ENCODE measurements at places on chromosomes 2 and 18. TPM values are rescaled to one million over a fixed set of nuclear protein-coding genes. Genes with fewer than 3 reads are reported as not detected.

The FBXO15 gene
- total RNA-seq, result not detected

DNA sequence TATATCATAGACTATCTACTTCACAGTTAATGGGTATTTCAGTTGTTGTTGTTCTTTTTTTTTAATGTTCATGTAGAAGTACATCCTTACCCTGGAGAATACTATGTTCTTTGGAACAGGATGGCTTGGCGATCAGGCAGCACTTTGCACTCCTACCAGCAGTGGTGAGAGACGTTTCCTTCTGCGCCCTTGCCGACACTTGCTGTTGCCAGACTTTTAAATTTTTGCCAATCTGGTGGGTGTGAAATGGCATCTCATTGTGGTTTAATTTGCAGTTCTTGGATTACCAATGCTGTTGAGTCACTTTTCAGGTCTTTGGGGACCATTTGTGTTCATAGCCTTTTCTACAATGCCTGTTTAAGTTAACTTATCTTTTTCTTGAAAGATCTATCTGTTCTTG is 197.3 kb downstream of the SH3RF3 start:
- no peak for DNase-seq

GRCh38 chr2:28676152-28676835 is 75.3 kb upstream of the PPP1CB start:
- DNase-seq, result no peak

- DNase-seq, result no peak
Measured at GRCh38 chr2:159939946-159940345, 122.5 kb downstream of the PLA2R1 start.

DNA sequence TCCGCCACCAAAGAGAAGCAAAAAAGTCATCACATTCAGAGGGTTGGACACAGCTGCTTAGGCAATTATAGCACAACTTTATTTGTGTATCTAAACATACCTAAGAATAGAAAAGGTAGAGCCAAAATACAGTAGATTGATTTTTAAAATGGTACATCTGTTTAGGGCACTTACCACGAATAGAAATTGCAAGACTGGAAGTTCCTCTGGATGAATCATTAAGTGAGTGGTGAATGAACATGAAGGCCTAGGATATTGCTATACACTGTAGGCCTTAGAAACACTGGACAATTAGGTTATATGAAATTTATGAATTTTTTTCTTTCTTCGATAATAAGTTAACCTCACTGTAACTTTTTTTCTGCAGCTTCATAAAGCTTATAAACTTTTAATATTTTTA is 687.0 kb downstream of the BCL11A start:
- DNase-seq, result no peak

The IL1R2 gene
- total RNA-seq, result 40.3 TPM

The CYP27C1 gene
- 0.82 TPM for total RNA-seq

DNA sequence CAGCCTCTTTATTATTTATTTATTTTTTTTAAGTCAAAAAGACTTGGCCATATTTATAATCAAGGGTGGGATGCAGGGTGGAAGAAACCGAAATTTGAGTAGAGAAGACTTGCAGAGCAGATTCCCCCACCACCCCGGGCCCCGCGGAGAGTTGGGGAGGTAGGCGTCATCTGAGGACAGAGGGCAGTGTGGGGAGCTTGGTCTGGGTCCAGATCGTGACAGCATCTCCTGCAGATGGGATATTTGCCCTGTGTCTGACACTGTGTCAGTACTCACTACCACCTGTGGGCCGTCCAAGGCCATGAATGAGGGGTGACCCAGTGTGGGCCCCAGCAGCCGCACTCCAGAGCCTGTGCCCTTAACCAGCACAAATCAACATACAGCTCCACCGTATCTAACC is 10.5 kb upstream of the PRELID3A start:
- DNase-seq, result no peak

DNA sequence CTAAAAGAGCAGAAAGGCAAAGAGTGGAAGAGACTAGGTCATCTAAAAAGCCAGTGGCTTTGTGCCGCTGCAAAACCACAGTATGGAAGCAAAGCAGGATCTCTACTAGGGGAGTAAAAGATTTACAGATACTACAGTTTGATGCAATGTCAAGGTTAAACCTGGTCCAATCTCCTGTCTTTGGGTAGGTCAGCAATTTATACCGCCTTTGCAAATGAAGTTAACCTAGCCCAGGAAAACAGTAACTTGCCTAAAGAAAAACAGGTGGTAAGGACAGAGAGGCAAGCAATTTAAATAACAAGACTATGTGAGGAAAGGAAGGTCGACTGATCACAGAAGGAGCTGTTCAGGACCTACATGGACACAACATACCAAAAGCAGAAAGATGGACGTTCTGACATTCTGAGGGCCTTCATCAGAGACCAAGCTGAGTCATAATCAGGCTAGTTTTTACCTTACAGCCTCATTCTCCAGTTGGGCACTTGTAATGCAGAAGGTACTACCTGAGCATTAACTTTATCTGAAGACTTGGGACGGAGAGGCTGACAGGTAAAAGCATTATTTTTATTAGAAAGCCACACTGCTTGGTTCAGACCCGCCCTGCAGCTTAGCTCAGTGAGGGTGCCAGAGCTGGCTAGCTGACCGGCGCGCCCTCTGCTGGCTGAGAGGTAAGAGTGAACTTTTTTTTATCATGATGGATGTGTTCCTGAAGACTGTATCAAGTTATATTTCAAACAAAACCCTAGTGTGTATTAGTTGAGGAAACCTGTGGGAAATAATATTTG is 15.9 kb downstream of the CDKL4 start:
- peak; percentile 77 for DNase-seq

GRCh38 chr2:55391155-55391554 is 28.5 kb downstream of the CCDC88A start:
- no peak for DNase-seq

GRCh38 chr18:32550963-32551362 is 80.3 kb upstream of the GAREM1 start:
- DNase-seq, result no peak

DNA sequence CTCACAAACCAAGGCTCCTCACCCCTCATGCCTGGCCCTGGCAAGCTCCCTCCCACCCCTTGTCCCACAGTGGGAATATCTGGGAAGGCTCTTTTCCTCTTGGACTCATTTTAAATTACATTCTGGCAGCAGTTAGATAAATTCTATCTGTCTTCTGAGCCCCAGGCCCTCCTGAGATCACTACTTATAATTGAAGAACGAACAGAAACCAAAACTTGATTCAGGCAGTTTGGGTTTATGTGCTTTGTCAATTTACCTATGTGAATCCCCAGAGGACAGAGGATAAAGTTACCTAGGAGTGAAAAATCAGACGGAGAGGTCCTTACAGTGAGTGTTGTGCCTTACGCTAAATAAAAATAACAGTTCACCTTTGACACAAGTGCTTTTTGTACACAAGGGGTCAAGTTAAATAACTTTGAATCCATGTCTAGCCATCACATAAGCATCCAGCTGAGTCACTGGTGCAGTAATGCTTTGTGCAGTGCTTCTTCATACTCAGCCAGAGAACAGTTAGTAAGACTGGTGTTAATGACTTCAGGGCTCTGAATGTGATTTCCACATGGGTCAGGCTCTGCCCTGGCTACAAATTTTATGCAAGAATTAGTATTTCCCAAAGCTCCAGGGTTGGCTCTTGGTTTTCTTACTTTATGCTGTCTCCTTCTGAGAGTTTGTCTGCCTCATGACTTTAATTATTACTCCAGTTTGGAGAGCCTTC is 329.3 kb downstream of the INSIG2 start:
- no peak for DNase-seq

DNA sequence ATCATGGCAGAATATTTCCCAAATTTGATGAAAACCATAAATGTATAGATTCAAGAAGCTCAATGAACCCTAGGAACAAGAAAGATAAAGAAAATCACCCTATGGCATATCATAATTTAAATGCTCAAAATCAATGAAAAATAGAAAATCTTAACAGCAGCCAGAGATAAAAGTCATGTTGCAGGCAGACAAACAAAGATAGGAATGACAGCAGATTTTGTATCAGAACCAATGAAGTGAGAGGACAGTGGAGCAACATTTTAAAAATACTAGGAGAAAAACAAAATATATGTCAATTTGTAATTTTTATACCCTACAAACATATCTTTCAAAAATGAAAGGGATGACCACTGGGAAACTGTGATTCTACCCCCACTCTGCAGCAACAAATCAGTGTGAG is 203.3 kb downstream of the PIEZO2 start:
- no peak for DNase-seq

DNA sequence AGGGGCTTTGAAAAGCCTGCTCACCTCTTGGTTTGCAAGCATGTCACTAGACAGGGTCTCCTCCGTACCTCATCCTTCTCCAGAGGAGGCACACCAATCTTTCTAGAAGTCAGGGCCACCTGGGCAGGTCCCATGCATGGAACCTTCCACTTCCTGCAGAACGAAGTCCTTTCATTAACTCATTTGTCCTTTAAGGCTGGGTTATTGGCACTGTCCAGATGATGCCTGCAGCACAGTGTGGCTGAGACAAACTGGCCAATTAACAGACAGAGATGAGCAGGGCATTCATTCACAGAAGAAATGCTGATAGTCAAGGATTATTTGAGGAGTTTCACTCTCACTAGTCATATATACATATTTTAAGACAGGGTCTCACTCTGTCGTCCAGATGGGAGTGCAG is 245.3 kb downstream of the TFCP2L1 start:
- no peak for DNase-seq

DNA sequence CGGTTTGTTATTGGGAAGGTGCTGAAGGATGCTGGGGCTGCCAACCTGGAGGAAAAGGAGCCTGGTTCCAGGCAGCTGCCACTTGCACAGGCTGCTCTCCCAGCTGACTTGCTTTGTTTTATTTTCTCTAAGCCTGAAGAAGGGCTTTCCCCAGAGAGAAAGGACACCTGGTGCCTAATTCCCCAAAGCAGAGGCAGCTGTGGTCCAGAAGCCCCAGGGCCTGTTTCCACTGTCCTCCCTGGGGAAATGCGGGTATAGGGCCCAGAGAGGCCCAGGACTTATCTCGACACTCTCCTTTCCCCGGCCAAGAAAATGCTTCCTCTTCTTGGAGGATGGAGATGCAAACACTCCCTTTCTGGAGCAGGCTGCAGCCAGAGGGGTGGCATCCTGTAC is 30.1 kb downstream of the INO80C start:
- DNase-seq, result no peak

DNA sequence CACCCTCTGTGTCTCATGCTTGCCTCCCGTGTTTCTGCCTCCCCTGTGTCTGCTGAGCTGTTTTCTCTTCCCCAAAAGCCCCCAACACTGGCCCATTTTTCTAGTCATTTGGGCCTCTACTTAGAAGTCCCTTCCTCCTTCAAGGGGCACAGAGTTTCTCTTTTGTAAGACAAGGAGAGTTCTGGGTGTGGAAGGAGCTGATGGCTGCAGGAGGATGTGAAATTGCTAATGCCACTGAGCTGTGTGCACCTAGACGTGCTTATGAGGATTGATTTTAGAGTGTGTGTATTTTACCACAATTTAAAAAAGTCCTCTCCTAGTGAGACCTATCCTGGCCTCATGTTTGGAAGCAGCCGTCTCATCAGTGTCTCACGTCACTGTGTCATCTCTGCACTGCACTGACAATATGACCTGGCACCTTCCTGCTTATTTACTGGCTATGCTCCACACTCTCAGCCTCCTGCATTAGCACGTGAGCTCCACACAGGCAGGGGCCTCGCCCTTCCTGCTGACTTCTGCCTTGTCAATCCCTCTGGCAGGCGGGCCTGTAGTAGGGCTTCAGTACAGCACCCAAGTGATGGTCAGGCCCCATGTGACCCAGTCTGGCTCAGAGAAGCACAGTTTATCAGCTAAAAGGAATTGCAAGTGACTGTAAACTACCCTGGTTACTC is 8.0 kb upstream of the MBP start:
- DNase-seq, result peak; percentile 74

- no peak for DNase-seq
Measured at GRCh38 chr2:20544153-20544747, 97.4 kb downstream of the RHOB start.

All from mucosa of descending colon (tissue), 3 donors.